ENCODE measurements at places on chromosomes 3 and 15.

GRCh38 chr3:141239511-141240281, 8.1 kb downstream of the PXYLP1 start:
- DNase-seq: no peak

DNA sequence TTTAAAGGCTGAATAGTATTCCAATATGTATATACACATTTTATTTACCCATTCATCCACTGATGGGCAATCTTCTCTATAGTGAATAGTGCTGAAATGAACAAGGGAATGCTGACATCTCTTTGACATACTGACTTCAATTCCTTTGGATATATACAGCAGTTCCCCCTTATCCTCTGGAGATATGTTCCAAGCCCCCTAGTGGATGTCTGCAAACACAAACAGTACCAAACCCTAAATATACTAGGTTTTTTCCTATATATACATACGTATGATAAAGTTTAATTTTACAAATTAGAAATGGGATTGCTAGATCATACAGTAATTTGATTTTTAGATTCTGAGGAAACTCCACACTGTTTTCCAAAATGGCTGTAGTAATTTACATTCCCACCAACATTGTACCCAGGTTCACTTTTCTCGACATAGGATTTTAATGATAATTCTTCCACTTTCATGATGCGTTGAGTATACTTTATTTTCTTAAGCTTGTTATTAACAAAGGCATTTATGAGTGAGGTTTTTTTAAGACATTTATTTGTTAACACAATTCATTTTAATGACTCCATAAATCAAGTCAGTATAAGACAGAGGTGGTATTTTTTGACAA, 38.2 kb downstream of the VPS13C start:
- no peak for DNase-seq

GRCh38 chr3:54949491-54950044, 21.7 kb upstream of the LRTM1 start:
- no peak for DNase-seq

DNA sequence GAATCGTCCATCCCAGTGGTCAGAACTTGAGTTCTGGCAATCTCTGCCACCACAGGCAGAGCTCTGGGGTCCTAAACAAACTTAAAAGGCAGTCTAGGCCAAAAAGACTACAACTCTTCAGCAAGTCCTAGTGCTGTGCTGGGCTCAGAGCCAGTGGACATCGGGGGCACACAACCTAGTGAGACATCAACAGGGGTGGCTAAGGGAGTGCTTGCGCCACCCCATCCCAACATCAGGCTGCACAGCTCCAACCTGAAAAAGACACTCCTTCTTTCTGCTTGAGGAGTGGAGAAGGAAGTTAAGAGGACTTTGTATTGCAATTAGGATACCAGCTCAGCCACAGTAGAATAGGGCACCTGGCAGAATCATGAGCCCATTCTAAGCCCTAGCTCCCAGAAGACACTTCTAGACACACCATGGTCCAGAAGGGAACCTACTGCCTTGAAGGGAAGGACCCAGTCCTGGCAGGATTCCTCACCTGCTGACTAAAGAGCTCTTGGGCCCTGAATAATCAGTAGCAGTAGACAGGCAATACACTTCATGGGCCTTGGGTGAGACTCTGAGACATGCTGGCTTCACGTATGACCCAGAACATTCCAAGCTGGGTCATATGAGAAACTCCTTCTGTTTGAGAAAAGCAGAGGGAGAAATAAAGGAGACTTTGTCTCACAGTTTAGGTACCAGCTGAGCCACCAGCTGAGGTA, 72.0 kb downstream of the TFDP2 start:
- no peak for DNase-seq

DNA sequence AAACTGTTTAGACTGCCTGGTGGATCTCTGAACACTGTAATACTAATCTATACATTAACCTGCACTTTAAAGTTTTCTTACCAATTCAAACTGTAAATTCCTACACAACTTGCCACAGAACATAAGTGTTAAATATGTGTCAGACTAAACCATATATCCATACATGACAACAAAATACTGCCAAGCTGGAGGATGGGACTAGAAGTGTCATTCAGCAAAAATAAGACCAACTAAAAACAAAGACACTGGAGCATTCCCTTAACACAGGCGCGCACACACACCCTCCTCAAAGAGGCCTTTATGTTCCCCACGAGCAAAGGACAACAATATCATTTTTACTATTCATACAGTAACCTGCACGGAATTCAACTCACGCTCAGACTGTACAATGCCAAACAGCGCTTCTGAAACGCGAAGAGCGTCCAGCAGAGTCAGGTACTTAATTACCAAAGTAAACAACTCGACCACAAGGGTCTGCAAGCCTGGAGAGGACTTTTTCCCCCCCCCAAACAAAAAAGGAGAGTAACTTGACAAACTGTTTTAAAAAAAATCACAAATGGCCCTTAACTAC, 1.1 kb downstream of the DCUN1D1 start:
- DNase-seq: no peak
